Choroid plexus epithelial cell (primary cell): ENCODE measurements at places on chromosomes 4 and X.

DNA sequence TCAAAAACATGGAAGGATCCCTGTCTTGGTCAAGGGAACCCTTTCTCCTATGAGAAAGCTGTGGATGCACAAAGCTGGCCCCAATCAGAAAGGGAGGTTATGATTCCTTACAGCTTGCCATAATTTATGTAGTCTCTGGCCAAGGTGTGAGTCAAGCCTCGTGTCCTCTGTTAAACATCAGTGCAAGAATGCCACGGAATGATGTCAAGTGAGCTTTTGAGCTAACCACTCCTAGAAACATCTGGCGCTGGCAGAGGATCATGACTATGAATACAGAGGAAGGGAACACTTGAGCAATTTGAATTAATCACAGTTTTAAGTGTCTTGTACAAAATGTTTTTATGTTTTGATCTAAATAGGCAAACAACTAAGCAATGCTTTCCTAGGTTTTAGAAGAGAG, 51.5 kb upstream of the RAP2C start:
- DNase-seq, result peak; percentile 52

DNA sequence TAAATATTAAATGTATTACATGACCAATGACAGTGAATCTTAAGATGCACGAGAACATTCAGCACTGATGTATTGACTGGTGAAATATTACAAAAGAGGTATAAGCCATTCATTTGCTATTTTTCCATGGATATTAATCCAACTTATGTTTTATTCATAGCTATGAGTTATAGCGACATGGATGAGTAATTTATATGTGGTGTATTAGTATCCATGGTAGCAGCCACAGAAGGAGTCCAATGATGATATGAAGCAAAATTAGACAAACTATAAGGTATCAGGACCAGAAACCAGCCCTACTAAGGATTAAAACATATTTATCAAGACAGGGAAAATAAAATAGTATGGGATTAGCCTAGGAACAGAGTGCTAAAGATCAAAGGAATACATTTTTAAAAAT, 50.7 kb downstream of the THAP9 start:
- peak; percentile 2 for DNase-seq

- no peak for DNase-seq
Measured at GRCh38 chr4:165600959-165601683, 222.3 kb downstream of the CPE start.

GRCh38 chrX:153667281-153667955, 6.2 kb downstream of the PNCK start:
- no peak for DNase-seq

- DNase-seq, result no peak
Measured at GRCh38 chr4:53067125-53067802, 205.1 kb downstream of the RASL11B start.

- no peak for DNase-seq
Measured at GRCh38 chrX:75784680-75785491, at the start of gene MAGEE2. TSS of gene MAGEE2 (minus strand) at chrX:75785254. CDS start at chrX:75785051, 203 bp downstream.

DNA sequence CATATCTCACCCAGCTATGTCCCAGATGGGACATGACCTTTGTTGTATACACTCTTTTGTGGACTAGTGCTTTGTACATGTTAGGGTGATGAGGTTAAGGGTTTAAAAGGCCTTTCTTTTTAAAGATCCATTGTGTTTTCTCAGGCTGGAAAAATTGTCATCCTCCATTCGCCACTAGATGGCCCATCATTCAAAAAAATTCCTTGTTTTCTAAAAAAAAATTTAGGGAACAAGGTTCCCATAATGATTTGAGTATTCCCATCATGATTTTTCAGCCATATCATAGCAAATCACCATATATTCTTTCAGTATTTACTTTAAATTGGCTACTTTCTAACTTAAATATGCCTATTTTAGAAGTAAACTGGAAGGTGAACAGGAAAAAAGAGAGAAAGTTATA, 91.9 kb upstream of the TMEM164 start:
- DNase-seq, result no peak
